ENCODE measurements at places on chromosomes 13 and 19.
A peak's percentile ranks its signal among the peaks of the same experiment; 100 is the strongest.

DNA sequence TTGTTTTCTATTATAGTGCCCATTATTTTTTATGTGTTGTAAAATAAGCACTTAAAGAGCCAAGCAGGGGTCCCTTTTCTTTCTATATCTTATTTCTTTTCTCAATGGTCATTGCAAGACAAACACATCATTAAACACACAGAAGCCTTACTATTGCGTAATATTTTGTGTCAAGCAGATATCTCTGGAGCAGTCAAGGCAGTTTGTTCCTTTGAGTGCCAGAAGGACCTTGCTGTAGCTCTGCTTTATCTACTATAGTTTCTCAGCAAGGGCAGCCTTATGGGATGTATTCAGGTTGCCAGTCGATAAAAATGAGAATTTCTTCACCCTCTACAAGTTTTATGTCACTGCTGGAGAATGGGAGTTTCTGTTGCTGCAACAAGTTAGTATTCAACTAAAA is 319.3 kb downstream of the TDRD3 start:
- no peak for DNase-seq

DNA sequence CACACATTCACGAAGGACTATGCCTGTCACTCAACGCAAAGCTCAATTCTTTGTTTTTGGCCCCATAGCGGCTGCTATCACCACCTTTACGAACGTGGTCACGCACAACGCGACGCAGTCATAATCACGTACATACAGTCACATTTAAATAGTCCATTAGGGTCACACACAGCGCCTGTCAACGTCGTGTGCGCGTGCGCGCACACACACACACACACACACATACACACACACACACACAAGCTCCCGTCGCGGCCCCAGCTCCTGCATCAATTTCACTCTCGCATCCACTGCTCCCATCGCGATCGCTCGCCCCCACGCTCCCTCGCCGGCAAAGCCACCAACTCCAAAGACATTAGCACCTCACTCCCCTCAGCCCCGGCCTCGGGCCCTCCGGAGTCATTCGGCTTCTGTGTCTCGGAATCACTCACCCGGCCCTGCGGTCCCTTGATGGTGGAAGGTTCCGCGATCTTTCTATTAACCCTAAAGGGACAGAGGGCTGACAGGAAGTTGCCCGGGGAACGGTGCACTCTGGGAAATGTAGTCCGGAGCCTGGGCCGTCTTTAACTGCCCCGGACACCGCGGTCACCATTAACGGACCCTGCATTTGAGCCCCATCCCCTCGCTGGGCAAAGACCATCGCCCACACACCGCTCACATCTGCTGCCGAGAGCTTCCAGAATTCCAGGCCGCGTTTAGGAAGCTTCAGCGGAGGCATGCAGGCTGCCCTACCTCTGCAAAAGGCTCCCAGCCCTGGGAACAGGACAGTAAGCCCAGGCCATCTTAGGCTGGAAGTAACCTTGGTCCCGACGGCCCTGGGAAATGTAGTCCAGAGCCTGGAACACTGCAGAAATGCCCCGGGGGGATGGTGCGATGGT is at the start of gene ZNF790:
TSS of gene ZNF790 (minus strand) at position 482 of the 878 bp plus-strand sequence. CDS start 12,768 bp downstream, outside the sequence.
- peak; percentile 66 for DNase-seq

- DNase-seq: no peak
These were observed 204.6 kb upstream of the TSC22D1 start for GRCh38 chr13:44780591-44781280.

- no peak for DNase-seq
These were observed 824.7 kb upstream of the SLITRK5 start for GRCh38 chr13:86846501-86846900.

- no peak for DNase-seq
These were observed 34.6 kb upstream of the SOX1 start for GRCh38 chr13:112032186-112032993.

GRCh38 chr13:31435536-31435935 is 235.8 kb downstream of the B3GLCT start:
- no peak for DNase-seq

GRCh38 chr19:49056101-49056901 is 1.2 kb downstream of the CGB7 start:
- DNase-seq: no peak

DNA sequence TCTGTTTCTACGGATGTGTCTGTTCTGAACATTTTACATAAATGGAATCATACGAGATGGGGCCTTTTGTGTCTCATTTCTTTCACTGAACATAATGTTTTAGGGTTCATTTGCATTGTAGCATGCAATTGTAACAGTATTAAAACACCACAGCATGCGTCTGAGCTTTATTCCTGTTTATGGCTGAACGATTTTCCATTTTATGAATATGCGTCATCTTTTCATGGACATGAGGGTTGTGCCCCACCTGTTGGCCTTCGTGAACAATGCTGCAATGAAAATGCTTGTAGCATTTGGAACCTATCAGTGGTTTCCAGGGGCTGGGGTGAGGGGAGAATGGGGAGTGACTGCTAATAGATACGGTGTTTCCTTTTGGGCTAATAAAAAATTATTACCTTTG is 5.1 kb downstream of the OR10H1 start:
- DNase-seq: no peak

GRCh38 chr19:19321141-19321577 is 530 bp downstream of the MAU2 start:
- no peak for DNase-seq

- peak; percentile 44 for DNase-seq
These were observed 16.2 kb downstream of the ZNF331 start for GRCh38 chr19:53553865-53554791.

- no peak for DNase-seq
These were observed 24.9 kb upstream of the TPM4 start for GRCh38 chr19:16051254-16052025.

DNA sequence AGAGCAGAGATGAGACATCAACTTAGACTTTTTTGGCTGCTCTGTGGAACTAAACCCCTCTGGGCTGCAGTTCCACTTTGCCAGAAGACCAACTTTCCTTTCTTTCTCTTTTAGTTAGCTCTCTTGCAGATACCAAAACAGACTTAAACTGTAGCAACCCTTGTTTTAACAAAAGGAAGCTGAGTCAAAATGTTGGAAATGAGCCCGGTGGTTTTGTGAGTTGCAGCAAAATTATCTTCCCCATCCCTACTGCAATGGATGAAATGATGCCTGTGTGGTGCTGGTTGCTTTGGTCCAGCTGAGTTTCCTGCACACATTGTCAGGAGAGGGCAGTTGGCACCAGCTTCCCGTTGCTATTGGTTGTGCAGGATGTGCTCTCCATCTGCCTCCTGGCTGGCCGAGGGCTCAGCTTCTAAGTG is 115.3 kb downstream of the LRCH1 start:
- peak; percentile 51 for DNase-seq

GRCh38 chr19:17726964-17727773 is 7.9 kb downstream of the MAP1S start:
- DNase-seq: no peak

DNA sequence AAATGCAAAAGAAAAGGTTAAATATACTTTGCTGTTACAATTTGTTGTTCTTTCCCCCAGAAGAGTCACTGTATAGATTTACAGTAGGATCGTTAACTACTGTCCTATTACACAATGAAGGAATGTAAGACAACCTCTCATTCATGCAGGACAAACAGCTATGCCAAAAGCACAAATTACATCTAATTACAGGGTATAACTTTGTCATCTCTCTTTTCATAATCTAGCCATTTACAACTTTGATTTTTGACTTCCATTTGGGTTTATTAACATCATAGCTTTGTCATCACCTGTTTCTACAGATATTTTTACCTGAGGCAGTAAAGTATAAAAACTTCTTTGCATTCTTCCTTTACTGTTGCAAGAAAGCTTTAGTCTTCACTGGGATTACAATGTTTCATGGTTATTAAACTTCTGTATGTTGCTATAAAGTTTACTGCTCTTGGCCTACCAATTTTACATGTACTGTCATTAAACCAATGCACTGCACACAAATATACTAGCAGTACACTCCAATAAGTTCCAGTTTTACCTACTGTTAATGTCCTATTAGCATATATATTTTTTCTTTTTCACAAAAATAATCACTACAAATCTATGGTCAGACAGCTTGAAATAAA is 18.9 kb downstream of the MICU2 start:
- no peak for DNase-seq

DNA sequence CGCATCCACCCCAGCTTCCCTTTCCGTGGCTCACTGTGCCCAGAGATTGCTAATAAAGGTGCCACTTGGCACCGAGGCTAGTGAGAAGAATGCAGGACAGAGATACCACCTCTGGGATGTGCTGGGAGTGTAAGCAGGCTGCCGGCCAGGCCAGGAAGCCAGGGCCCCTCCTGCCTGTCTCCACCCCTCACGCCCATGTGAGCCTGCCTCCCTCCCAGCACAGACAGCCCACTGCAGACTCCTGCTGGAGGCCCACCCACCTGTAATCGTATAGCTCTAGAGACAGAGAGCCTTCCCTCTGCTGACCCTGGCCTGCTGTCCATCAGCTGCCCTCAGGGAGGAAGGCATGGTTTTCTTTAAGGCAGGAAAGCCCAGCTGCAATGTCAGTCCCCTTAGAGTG is 13.9 kb downstream of the VSTM2B start:
- no peak for DNase-seq

DNA sequence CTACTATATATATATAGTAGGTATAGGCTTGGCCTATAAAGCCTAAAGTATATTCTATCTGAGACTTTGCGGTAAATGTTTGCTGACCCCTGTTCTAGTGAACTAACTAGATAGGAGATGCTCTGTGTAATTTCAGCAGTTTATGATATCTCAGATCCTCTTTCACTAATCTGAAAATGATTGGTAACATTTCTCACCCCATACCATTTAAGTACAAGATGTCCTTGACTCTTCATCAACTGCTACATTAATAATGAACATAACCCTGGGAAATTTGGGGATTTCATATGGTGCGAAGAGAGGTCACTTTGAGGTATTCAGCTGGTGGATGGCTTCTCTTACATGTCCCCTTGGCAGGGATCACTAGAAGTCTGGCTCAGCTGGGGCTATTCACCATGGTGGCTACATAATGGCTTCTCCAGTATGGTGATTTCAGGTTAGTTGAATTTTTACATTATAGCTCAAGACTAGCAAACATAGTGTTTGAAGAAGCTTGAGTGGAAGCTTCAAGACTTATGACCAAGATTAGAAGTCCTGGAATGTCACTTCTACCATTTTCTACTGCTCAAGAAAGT is 103.6 kb upstream of the MYCBP2 start:
- DNase-seq: no peak

- DNase-seq: no peak
These were observed 336.5 kb downstream of the FOXO1 start for GRCh38 chr13:40329781-40330485.

DNA sequence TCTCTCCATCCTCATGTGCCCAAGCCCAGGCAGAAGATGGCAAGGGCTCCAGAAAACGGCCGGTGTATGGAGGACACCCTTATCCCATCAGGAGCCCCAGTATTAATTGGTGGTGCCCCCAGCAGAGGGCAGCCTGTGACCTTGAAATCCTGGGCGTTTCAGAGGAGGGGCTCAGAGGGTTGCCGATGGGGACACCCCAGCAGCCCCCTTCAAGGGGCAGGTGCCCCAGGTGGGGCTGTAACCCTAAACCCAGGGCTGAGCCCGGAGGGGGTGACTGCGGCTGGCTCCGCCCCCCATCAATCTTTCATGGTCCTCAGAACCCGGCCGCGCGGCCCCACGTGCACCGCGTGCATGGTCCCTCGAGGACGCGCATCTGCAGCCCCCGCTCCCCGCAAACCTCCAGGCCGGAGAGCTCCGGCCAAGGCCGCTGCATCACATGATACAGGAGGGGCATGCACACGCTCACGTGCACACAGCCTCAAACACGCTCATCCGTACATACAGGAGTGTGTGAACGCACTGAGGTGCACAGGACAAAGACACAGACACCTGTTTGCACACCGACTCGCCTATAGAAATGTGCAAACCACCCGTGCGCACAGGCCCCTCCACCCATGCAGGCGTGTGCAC is 949 bp downstream of the RAB3A start:
- no peak for DNase-seq

- no peak for DNase-seq
These were observed 6.5 kb downstream of the MED29 start for GRCh38 chr19:39397360-39398296.

GRCh38 chr19:12913851-12914690 is 5.0 kb downstream of the SYCE2 start:
- DNase-seq: no peak

DNA sequence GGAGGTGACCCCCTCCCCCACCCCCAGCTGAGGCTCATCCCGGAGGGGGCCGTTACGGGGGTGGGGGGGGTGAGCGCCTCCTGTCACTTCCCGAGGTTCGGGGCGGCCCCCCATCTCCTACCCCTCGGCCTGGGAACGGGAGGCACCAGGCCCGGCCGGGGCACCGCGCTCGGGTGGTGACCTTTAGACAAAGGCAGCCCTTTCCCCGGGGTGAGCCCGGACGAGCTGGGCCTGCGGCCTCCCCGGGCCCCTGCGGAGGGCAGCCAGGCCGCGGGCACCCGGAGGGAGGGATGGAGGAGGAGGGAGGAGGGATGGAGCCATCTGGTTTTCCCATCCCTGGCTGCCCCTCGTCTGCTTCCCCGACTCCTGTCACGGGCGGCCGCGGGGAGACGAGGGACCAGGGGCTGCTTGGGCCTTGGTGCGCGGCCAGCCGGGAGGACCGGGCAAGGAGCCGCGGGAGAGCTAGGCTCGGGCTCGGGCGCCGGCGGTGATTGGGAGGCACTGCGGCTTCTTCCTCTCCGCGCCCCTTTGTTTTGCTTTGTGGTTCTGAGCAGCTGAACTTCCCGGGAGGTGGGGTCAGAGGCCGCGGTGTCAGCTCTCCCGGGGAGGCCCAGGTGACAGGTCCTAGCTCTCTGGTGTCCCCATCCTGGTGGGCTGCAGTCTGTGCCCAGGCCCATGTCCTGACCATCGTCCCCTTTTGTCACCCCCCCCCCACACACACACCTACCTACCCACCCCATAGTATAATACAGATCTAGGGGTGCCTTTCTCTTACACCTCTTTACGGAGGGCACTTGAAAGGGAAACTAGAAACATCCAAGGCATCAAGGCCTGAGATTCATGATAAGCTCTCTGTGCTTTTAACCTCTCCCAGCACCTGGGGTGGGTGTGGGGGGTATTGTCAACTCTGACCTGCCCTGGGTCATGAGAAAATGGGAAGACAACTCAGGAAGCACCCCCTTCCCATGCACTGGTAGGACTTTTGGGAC is 1.3 kb downstream of the BICRA start:
- no peak for DNase-seq

Data from smooth muscle cell of the brain vasculature (primary cell).